Bronchial epithelial cell (primary cell): ENCODE measurements at places on chromosomes 6 and 20. TPM values are rescaled to one million over a fixed set of nuclear protein-coding genes. Genes with fewer than 3 reads are reported as not detected.

The BPIFB2 gene
- total RNA-seq: not detected in 2 replicates

The DCDC2 gene
- under 0.01 and 0.13 TPM in 2 replicates for total RNA-seq

The VSTM2L gene
- total RNA-seq: 5.0 TPM in 2 replicates

The PSMB9 gene
- total RNA-seq: 0.53 and 1.2 TPM in 2 replicates

The MUCL3 gene
- under 0.01 TPM in 1 of 2 replicates, not detected in the other for total RNA-seq

The COL9A3 gene
- total RNA-seq: not detected in 2 replicates

The COL12A1 gene
- total RNA-seq: 6.4 and 11.3 TPM in 2 replicates

DNA sequence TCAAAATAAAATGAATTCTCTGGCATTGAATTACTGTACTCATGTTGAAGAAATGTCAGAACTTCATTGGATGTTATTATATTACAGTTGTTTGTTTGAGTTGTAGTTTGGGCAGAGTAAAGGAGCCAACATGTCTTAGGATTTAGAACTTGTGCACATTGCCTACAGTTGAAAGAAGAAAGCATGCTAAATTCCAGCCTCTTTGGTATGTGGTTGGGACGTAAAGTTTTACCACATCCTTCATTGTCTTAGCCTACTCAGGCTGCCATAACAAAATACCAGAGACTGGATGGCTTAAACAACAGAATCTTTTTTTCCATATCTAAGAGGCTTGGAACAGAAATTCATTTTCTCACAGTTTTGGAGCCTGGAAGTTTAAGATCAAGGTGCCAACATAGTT lies 42.4 kb downstream of the HFE start:
- DNase-seq: no peak

DNA sequence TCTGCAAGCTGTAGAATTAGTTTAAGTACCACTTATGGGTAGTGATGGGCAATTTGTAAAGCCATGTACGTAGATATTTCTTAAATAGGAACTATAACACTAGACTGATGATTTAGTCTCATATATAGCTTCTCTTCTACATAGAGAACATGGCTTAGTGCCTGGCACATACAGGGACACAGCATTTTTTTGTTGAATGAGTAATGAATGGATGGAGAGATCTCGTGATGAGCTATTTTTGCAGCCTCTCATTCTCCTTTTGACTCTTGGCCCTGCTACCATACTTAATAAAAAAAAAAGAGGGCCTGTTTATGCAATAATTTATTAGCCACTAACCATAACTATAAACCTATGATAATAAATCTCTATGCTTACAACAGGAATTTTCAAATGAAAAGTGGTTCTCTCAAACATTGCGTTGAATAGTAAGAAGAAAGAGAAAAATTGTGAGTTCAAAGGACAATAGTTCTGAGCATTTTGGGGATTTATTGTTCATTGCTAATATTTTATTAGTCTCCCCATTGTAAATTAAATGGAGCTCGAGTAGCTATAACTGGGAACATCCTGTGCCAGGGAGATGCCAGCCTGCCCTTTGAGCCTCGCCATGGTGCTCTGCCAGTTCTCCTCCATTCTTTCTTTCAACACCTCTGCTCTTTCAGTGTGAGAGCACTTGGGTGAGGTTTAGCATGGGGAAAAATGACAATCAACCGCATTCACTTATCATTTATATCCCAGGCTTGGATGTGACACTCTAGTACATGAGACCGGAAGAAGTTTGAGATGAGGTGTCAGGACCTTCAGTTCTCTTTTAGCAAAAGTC lies 14.7 kb upstream of the RCAN2 start:
- no peak for DNase-seq

DNA sequence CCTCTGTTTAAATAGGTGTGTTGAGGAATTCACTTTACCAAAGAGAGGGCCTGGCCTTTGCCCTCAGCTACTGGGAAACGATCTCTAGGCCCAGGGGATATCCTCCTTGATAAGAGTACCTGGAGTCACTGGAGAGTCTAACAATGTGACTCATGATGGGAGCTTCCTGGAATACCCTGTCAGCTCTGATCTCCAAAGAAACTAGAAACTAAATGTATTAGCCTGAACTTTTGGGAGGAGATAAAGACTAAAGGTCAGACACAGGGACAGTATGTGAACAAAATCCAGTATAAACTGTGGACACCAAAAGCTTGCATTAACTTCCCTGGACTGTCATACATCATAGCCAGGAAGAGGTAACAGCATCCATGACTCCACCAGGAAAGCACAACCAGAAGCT lies 148.5 kb downstream of the RNGTT start:
- DNase-seq: peak; percentile 40

GRCh38 chr6:111205502-111205901 lies 118.2 kb downstream of the SLC16A10 start:
- DNase-seq: no peak

DNA sequence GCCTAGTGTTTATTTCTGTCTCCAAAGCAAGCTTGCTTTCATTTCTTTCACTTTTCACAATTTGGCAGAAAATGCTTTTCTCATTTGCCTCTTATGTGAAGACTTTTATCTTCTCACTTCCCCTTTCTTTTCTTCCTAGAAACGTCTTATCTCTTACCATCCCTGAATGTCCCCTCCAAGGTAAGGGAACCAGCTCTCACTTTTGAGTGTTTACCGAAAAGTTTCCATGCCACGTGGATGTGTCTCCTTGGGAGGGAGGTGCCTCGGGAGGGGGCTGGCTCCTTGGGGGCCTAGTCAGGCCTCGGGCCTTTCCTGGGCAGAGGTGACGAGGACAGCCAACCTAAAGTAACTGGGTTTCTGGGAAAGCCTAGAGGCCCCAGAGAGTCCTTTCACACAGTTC lies 127.4 kb downstream of the CD24 start:
- no peak for DNase-seq

- peak; percentile 98 for DNase-seq
These were observed at the start of gene PSORS1C1 for GRCh38 chr6:31114541-31114878. TSS of gene PSORS1C1 (plus strand) at chr6:31114800. CDS start at chr6:31129633, 14,833 bp downstream.

- DNase-seq: no peak
These were observed 77.5 kb upstream of the MRPS10 start for GRCh38 chr6:42295181-42295580.

DNA sequence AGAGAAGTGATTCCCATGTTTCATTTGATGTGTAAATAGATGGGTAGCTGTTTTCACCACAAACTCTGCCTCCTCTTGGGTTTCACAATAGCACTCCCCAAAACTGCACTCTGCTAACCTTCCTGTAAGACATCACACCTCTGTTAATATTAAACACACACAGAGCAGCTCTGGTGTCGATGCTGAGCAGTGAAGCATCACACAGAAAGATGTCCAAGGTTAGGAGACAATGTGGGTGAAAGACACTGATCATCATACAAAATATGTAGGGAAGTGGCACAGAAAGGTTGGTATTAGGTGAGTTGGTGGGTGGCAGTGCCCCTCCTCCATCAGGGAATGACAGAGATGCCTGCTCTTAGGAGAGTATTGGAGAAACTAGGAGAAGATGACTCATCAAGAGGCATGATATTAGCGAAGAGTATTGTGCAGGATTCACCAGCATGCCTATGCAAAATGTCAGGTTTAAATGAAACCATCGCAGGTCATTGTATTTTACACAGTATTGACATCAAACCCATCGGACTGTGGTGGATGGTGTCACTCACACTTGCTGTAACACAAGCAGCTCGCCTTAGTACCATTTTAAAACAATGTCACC lies 199.7 kb downstream of the TBXT start:
- DNase-seq: no peak

DNA sequence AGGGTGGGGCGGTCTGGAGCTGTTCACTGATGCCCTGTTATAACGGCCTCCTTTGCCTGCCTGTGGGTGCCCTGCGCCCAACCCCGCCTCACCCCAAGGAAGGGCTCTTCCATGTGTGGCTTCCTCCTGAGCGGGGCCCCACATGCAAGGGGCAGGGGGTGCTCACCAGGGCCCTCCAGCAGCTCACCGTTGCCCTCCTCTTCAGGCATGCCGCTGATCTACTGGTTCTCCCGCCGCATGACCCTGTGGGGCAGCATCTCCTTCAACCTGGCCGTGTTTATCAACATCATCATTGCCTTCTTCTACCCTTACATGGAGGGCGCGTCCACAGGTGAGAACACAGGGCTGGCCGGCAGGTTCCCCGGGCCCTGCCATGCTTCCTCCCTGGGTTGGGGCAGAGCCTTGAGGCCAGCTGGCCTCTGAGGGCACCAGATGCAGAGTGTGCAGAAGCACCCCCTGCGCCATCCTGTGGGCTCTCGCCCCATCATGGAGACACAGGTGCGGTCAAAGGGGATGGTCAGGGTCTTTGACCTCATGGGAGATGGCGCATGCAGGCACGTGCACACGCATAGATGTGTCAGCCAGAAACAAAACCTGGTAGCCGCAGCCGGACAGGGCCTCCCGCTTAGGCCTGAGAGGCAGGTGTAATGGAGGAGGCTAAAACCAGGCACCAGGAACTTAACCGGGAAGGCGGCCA lies 22.9 kb downstream of the UQCC2 start:
- DNase-seq: no peak
